ENCODE measurements at places on chromosomes 16 and 17.

DNA sequence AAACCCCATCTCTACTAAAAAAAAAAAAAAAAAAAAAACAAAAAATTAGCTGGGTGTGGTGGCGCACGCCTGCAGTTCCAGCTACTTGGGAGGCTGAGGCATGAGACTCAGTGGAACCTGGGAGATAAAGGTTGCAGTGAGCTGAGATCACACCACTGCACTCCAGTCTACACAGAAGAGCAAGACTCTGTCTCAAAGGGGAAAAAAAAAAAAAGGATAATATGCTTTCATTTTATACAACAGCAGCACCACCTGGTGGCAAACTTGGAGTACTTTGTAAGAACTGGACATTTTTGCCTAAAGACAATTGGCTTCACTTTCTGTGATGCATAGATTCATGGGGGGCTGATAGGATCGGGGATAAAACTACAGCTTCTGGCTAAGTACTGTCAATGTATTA, 8.5 kb downstream of the CHTF8 start:
- no peak for DNase-seq

GRCh38 chr17:34081269-34081668, 173.8 kb upstream of the CCL2 start:
- no peak for DNase-seq

DNA sequence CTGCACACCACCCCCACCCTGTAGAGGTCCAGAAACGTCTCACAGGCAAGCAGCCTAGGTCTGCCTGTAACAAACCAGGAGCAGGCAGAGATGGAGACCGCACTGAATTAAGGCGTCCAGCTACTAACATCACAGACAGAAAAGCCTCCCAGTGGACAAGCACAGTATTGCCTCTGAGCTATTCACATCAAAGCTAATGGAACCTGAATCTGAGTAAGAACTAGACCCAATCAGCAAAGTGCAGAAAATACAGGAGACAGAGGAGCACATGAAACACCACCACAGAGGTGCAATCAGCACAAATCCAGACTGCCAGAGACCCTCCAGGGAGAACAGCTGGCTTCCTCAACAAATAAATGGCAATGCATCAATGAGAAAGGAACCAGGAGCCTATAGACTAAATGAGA, 22.2 kb upstream of the PEMT start:
- DNase-seq: peak; percentile 15

DNA sequence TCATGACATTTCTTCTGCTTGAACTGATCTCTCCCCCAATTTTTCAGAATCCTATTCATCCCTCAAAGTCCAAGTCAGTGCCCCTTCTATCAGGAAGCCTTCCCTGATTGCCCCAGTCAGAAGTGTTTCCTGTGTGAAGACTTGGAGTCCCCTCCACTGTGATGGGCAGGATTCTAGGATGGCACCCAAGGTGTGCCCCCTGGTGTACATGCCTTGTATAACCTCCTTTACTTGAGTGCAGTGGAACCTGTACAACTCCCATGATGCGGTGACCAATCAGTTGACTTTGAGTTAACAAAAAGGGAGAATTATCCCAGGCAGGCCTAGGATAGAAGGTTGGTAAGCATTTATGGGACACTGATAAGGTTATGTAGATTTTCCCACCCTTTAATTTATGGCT, 23.4 kb downstream of the MYH13 start:
- DNase-seq: no peak

GRCh38 chr17:36910513-36910912, 26.8 kb upstream of the LHX1 start:
- no peak for DNase-seq

DNA sequence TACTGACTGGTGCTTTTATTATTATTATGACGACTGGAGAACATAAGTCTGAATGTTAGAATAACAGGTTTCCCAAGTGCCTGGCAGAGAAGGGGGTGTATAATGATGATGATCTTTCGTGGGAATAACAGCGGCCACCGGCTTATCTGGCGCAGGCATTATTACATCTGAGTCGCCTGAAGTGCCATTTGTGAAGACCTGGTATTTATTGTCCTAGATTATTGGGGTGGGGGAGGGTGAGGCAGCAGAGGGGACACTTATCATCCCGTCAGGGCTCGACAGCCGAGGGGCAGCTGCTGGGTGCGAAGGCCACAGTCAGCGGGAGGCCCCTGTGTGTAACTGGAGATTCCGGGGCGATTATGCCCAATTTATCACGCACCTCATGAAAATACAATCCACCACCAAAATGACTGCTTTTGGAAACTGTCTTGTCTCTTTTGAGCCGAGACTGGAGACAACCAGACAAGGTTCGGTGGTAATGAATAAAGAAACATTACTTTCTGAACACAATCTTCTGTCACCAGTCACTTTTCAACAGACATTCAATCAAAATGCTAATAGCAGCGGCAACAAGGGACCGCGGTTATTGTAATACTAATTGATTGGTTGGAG, 199.3 kb downstream of the CCDC182 start:
- no peak for DNase-seq

DNA sequence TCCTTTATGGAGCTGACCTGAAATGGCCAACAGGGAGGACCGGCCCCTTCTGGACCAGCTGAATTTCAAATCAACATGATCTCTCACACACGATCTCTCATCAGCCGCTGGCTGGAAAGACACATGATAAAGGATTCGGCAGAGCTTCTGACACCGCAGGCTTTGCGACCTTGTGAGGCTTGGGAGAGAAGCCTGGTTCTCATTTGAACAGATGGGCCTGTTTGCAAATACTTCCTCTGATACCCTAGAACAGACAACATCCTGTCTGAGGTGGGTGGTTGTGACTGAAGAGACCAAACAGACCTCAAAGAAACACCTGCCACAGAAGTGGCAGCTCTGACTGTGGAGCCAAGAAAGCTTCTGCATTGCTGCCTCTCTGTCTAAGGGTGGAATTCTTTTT, 77.9 kb upstream of the SDK2 start:
- DNase-seq: no peak

DNA sequence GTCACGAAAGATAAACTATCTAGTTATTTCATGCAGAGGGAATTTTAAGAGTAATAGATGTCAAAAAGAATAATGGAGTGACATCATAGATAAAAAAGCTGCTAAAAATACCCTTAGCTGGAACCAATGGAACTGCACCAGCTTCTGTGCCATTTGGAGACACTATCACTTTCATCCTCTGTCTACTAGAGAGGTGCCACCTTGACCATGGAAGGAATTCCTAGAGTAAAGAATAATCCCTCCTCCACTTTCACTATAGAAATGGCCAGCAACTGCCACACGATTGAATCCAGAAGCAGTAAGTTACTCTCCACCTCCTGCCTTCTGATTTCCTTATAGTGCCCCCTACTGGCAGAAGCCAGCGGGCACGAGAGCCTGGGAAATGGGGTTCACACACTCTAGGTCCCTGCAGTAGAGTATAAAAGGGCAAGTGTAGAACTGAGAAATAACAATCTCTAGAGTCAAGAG, 2.8 kb upstream of the ALDH3A2 start:
- DNase-seq: peak; percentile 29

DNA sequence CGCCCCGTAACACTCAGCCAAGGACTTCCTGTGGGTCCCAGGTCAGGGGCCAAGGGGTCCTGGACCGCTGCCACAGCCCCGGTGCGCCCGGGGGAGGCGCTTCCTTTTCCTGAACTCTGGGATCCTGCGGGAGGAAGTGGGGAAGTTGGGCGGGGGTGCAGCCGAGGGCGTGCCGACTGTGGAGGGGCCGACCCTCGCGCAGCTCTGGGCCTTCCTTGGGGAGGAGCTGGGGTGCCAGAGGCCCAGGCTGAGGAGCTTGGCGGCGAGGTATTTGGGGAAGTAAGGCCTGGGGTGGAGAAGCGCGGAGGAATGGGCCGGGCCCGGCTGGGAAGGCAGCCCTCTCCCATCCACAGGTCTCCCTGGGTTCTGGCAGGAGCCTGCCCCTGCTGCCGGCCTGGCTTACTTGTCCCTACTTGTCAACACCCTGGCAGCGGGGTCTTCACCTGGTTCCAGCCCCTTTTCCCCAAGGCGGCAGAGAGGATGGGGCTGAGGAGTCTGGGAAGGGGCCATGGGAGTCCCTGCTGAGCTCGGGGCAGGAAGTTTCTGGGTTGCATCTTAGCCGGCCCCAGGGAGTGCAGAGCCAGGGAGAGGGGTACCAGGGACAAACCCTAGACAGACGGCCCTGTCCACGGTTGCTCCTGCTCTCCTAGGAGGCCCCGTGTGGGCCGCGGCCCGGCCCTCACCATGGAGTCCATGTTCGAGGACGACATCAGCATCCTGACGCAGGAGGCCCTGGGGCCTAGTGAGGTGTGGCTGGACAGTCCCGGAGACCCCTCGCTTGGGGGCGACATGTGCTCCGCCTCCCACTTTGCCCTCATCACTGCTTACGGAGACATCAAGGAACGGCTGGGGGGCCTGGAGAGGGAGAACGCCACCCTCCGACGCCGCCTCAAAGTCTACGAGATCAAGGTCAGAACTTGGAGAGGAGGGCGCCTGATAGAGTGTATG, 1.7 kb downstream of the TBKBP1 start:
- no peak for DNase-seq

DNA sequence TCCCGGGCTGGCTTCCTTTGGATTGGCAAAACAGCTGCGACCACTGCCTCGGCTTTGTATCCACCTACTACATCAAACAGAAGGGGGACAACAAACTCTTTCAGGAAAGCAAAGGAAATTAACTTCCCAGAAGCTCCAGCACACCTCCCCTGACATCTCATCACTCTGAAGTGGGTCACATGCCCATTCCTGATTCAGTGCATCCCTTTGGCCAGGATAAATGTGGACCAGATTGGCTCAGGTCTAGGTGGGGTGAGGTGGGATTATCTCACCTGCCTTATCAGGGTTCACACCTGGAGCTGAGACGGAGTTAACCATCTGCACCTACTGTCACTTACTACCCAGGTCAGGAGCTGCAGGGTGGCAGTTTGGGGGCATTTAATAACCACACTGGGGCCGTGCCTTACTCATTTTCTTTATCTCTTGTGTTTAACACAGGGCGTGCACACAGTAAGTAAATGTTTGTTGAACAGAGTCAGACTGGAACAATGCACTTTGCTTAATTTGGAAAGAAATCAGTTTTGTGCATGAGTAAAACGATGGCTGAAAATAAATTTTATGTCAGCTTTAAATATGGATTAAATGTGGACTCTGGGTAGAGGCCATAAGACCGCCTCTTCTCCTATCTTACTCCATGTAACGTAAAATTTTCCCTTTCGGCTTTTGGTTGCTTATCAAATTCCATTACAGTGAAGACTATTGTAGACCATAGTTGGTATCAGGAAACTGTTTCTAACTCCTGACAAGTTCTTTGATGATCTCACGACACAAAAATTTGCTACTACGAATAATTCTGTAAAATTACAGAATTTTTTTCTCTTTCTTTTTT, 36.0 kb downstream of the IQCK start:
- DNase-seq: no peak

DNA sequence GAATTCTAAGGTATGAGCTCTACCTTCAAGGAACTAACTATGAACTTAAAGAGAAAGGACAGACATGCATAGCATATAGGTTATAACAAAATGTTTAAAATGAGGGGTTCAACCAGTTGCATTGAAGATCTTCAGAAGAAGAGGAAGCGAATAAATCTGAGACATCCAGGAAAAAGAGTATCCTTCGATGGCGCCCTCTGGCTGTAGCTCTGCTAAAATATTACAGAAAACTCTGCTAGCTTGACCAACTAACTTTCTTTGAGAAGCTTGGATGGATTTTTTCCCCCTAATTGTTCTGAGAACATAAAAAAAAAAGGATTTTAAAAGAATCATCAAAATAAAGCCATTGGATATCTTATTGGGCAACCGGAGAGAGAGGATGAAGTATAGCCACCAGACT, 659.9 kb upstream of the SOX9 start:
- DNase-seq: no peak

- no peak for DNase-seq
Measured at GRCh38 chr17:3989041-3989886, 25.0 kb upstream of the ATP2A3 start.

GRCh38 chr17:50190293-50190602, 11.2 kb downstream of the COL1A1 start:
- DNase-seq: no peak

DNA sequence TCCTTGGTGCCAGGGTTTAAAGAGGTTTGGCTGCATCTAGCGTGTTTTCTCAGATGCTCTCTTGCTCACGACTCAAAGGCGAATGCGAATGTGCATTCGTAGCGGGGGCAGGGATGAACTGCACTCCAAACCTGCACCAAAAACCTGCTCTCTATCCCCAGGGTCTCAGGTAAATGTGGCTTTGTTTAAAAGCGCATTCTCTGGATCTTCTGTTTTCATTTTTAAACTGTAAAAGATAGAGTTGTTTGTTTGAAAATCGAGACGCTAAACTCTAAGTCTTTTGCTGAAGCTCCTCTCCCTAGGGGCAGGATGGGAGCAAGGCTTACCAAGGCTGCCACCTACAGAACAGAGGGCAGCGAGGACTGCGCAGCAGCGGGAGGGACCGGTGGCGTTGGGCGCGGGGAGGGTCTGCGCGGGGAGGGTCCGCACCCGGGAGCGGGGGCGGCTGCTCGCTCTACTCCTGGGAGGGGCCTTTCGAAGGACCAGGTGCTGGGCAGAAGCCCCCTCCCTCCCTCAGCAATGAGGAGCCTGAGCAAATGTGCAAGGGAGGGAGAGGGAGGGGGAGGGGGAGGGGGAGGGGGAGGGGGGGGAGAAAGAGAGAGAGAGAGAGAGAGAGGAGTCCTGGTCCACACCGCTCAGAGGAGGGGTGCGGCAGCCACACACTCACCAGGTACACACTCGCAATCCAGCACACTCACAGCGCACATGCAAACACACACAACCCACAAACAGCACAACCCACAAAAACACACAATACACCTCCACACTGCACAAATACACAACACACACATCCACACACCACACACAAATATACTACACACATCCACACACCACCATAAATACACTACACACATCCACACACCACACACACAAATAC, 142.8 kb downstream of the GRIN2A start:
- peak; percentile 29 for DNase-seq

GRCh38 chr17:41311111-41311510, 2.0 kb upstream of the KRTAP16-1 start:
- DNase-seq: no peak

DNA sequence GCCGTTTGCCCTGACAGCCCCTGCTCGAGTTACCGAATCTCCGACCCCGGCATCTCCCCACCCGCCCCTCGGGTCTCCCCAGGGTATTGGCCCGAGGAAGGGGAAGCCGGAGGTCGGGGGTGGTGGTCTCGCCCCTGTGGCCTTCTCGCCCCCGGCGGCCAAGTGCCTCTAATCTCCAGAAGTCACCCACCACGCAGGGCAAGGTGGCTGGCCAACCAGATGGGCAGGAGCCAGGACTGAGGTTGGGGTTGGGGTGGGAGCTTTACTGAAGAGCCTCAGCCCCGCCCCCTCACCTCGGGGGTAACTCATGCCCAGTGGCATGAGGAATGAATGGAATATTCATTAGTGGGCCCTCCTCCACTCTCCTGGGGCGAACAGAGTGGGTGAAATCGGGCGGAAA, 637 bp downstream of the DHRS11 start:
- DNase-seq: no peak

DNA sequence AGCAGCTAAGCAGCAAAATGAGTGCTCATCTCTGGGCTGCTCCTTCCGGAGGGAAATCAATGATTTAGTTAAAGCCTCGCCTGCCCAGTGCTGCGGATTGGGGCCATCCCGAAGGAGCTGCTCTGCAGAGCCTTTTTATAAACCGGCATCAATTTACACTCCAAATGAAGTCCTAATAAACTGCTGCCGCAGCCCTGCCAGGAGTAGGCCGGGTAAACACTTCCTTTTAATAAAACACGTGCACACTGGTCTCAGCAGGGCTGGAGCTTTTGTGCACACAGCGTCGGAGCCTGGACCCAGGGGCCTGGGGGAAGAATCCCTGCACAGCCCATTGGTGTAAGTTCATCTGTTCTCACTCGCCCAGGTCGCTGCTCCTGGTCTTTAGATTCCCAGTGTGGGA, 79.6 kb upstream of the HS3ST2 start:
- DNase-seq: no peak
